Hematopoietic multipotent progenitor cell treated with erythropoietin and hydrocortisone succinate and interleukin-3 and kit ligand, for 17 days (in vitro differentiated cells): ENCODE measurements at places on chromosomes 7 and 10.
A peak's percentile ranks its signal among the peaks of the same experiment; 100 is the strongest.

DNA sequence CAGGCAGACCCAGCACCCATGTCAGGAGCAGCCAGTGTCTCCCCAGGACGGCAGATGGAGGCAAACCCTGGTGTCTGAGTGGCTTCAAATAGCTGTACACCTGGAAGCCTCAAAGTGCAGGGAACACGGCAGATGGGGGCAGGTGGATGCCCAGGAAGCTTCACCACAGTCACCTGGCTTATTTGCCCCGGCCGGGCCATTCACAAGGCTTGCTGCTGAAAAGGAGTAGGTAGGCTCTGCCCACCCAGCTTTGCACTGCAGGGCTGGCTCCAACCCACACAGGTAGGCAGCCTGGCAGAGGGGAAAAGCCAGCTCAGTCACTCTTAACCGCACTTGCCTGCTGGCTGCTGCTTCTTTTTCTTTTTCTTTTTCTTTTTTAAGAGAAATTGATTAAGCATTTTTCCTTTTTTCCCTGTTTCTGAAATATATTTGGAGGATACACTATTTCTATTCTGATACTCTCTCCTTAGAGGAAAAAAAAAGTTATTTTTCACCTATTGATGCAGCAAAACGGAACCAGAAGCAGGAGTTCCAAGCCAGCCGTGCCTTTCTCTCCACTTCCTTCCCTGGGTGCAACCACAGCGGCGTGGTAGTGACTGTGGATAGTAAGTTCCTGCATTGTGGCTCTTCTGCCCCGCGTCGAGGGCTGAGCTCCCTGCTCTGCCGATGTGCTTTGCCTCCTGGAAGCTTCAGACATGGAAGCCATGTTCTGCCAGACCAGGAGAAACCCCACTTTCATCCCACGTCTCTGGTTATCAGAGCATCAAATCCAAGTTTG, 118.3 kb downstream of the KLF6 start:
- no peak for DNase-seq

DNA sequence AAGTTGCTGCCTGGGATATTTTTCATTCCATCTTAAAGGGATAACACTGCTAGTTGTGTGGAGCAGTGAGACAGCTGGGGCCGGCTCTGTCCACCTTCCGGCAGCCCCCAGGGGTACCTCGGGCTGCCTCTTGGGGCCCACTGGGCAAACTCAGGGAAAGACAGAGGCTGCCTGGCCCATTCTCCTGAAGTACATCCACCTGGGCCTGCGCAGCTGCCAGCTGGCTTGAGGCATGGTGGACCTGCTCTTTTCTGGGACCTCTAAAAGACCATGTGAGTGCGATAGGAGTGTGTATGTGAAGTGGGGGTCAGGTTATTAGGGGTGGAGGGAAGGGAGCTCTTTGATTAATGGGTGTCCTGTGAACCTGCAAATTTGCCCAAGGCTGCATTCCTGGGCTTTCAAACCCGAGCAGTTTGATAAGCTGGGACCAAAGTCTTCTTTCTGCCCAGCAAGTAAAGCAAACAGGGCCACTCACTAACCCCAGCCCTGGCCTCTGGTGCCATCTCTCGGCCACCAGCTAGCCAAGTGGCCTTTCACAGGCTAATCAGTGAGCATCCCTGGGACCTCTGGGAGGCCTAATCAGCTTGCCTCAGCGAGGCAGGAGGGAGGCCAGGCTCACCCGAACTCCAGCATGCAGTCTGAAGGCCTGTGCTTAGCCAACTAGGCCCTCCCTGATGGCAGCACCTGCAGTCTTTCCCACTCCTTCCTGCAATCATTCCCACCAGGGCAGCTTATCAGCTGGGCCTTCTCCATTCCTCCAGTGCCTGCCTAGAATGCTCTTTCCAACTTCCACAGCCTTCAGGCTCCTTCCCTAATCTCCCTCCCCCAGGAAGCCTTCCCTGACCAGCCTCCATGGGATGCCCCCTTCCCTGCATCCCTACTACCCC, 954.7 kb upstream of the ZNF722 start:
- no peak for DNase-seq

DNA sequence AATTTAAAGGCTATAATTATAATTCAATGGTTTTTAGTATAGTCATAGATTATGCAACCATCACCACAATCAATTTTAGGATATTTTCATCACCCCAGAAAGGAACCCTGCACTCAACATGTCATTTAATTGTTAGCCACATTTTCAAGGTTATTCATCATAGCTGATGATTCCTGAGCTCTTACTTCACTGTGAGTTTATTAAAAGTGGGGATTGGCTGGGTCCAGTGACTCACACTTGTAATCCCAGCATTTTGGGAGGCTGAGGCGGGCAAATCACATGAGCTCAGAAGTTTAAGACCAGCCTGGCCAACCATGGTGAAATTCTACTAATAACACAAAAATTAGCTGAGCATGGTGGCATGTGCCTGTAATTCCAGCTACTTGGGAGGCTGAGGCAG, 787 bp downstream of the CCL26 start:
- DNase-seq, result no peak

GRCh38 chr7:121576148-121576917, 180.2 kb upstream of the FAM3C start:
- DNase-seq, result no peak

DNA sequence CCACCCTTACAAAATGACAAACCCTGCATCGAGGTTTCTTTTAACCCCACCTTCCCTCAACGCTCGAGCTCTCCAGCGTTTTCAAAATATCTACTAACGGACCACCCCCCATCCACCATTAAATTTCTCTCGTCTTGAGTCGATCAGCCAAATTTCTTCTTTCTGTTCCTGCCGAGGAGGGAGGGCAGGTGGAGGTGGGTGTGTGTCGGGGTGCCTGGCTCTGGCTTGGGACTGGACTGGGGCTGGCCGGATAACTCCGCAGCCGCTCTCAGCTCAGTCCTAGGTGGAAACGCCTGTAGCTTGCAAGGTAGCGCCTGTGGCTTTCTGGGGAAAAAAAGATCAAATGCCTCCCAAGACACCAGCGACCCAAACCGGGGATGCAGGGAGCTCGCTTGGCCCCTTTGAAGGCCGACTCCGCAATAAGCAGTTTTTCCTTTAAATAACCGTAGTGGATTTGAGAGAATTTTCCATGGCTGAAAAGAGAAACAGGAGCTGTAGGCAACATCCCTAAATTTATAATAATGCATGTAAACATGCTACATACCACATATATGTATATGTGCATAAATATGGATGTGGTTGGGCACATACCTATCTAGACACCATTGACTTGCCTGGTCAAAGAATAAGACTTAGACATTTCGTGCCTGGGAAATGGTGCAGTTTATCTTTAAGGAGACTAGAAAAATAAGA, 1.9 kb upstream of the TMEM178B start:
- no peak for DNase-seq

- no peak for DNase-seq
Observed at GRCh38 chr7:16491148-16491547, 25.6 kb upstream of the SOSTDC1 start.

- DNase-seq, result no peak
Observed at GRCh38 chr7:133754708-133755107, 372.4 kb upstream of the LRGUK start.

DNA sequence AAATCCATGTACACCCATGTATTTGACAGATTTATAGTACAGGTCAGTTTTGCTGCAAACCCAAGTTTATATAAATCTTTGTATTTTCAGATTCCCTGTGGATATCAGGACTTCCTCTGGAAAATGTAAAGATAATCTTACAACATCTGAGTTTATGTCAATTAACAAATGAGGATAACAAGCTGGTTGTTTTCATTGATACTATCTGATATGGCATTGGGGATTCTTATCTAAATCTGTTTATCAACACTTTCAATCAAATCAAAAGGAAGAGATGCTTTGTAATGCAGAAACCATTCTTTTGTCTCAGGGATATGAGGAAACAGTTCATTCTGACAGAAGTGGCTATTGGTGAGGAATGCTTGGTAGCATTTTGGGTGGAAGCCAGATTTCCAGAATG, 64.9 kb upstream of the FAM204A start:
- DNase-seq, result no peak

GRCh38 chr7:114519240-114519639, 104.6 kb downstream of the FOXP2 start:
- DNase-seq, result no peak

GRCh38 chr7:141788296-141788695, 1.7 kb upstream of the TAS2R5 start:
- DNase-seq, result no peak

DNA sequence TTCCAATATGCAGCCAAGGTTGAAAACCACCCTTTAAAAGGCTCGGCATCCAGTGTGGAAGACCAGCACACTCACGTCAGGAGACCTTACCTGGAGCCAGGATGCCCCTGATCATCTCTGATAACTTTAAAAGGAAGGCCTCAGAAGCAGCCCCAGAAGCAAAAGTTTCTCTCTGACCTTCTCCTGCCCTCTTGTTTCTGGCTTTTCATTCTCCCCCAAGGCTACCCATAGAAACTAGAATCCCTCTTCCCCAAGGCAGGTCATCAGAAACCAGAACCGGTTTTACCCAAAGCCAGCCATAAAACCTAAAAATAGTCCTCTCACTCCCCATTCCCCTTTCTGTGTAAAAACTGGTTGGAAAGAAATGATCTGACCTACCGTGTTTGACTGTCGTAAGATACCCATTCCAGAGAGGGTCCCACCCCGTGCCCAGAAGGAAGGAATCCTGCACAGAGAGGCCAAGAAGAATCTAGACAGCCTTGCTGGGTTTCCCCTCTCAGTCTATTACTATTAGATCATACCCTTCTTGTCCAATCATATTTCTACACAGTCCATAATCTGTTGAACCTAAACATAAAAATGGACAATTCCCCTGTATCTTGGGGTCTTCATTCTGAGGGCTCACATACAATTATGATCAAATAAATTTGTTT, 17.5 kb upstream of the TSPAN14 start:
- no peak for DNase-seq

GRCh38 chr10:3043512-3044368, 23.6 kb upstream of the PFKP start:
- DNase-seq, result peak; percentile 40

DNA sequence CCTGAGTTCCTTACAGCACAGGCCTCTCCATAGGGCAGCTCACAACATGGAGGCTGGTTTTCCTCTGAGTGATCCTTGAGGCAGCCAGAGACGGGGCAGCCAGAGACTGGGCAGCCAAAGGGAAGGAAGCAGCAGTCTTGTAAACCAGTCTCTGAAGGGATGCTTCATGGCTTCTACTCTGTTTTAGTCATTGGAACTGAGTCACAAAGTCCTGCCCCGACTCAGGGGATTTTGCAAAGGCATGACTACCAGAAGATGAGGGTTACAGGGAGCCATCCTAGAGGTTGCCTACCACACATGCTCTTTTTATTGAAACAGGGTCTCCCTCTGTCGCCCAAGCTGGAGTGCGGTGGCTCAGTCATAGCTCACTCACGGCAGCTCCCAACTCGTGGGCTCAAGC, 44.4 kb upstream of the COMMD3 start:
- no peak for DNase-seq

DNA sequence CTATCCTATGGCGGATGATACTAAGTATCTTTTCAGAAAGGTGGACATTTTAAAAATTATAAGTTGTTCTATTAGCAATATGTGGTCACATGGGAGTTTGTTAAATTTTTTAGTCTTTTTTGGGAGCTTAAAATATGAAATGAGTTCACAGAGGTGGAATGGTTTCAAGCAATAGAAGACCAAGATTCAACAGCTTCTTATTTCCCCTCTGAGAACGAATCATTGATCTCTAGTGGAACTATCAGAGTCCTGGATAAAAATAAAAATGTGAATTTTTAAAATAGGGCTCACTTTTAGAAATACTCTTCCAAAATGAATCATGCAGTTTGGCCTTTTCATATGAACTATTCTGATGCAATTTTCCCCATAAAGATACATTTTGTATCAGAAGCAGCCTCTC, 467.7 kb upstream of the KLF6 start:
- DNase-seq, result no peak

- DNase-seq, result no peak
Observed at GRCh38 chr10:70596860-70597809, 5.4 kb downstream of the PRF1 start.

- DNase-seq, result no peak
Observed at GRCh38 chr10:47043928-47044538, 132.8 kb downstream of the PTPN20 start.

GRCh38 chr7:142913566-142913965, 20.0 kb downstream of the TRPV5 start:
- no peak for DNase-seq

GRCh38 chr7:130458257-130458656, 17.4 kb upstream of the CEP41 start:
- no peak for DNase-seq

DNA sequence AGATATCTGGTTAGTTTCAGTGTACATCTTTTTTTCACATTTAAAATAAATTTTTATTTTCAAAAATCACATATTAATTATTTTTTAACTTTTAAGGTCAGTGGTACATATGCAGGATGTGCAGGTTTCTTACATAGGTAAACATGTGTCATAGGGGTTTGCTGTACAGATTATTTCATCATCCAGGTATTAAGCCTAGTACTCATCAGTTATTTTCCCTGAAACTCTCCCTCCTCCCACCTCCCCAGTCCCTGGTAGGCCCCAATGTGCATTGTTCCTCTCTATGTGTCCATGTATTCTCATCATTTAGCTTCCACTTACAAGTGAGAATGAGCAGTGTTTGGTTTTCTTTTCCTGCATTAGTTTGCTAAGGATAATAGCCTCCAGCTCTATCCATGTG, 323.0 kb downstream of the C7orf25 start:
- DNase-seq, result no peak

GRCh38 chr10:33143160-33143728, 185.2 kb upstream of the ITGB1 start:
- no peak for DNase-seq

DNA sequence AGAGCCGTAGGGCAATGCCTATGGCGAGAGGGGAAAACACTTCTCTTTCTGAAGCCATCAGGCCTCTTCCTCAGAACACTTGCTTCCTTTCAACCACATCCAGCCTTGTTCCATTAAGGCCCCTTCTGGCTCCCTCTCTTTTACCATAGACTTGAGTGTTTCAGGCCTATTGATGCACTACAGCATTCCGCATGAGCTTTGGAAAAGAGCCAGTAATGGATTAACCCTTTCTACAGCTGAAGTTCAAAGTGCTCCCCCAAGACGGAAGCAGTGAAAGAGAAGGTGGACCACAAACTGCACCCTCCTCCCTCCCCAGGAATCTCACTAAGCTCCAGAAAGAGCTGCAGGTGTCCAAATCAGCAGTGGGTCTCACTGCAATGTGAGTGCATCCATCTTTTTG, 102.7 kb upstream of the C7orf33 start:
- no peak for DNase-seq

- no peak for DNase-seq
Observed at GRCh38 chr10:1874533-1874932, 137.2 kb upstream of the ADARB2 start.

- no peak for DNase-seq
Observed at GRCh38 chr10:117532003-117532385, 10.6 kb upstream of the EMX2 start.

- peak; percentile 86 for DNase-seq
Observed at GRCh38 chr7:44565097-44565794, 8.5 kb downstream of the DDX56 start.

- DNase-seq, result no peak
Observed at GRCh38 chr7:143229054-143229790, 7.4 kb downstream of the TAS2R40 start.

DNA sequence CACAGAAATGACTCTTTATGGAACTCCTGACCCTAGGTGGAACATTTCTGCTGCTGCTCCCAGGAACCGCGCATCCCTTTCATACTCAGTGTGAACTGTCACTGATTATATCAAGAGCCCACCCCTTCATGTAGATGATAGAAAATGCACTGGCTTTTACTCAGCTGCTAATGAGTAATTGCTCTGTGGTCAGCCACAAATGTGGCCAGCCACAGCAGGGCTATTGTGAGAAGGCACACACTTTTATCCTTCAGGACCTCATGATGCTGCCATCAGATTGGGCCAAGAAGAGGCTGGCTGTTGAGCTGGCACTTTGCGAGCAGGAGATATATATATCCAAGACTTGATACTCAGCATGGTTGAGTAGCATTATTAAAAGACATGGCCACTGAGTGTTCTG, 124.7 kb downstream of the CFAP58 start:
- DNase-seq, result no peak
